Iris pigment epithelial cell (primary cell): ENCODE measurements at places on chromosomes 5 and 9.

DNA sequence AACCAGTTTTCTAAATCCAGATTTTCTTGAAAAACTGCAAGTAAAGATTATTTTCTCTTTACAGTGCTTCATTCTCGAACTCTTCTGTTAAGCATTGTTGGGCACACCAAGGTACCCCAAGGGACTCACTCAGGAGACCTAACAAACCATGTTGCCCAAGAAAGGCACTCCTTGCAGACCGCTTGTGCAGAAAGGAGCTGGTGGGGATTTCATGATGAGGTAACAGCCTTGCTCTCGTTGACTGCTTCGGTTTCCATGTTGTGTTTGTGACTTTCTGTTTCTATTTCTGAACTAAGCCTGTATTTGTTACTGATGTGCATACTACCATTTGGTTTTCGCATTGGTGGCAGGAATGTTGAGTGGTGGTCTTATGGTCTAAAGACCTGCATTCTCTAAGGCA is 266.6 kb upstream of the DAP start:
- DNase-seq = no peak

GRCh38 chr5:54944364-54944763 is 41.0 kb downstream of the ESM1 start:
- peak; percentile 54 for DNase-seq

- peak; percentile 61 for DNase-seq
Observed at GRCh38 chr5:71932655-71933338, 174.5 kb upstream of the MAP1B start.

DNA sequence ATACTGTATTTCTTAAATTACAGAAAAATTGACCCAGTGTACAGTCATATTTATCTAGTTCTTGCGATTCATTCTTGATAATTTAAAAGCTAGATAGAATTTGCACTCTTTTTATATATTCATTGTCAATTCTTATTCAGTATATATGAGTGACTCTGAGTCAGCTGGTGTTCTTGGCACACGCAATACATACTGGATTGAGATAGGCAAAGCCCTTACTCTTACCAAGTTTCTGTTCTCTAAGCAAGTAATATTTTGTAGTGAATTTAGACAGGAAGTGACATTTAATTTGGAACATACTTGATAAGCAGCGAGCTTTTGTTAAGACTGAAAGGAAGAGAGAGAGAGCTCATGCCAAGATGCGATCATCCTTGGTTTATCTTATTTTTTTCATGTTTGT is 57.7 kb downstream of the GPBP1 start:
- peak; percentile 56 for DNase-seq

GRCh38 chr5:135245521-135246499 is 153.2 kb downstream of the MACROH2A1 start:
- peak; percentile 79 for DNase-seq

- DNase-seq = no peak
Observed at GRCh38 chr9:135704483-135704882, 2.5 kb downstream of the KCNT1 start.

DNA sequence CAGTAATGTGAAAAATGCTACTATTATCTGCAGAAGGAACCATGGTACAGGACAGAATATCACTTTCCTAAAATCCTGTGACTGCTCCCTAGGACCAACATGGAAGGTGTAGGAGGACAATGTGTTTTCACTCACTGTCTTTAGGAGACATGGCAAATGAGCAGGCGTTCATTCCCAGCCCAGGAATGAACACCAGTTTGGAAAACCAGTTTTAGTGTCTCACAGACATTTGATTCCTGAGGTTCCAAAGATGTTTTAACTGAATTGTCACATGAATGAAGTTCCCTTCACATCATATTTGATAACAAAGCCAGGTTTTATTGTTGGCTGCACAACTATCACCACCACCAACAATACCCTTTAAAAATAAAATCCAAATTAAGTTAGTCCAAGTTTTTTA is 178.2 kb downstream of the ENC1 start:
- DNase-seq = no peak

- no peak for DNase-seq
Observed at GRCh38 chr5:33549982-33550567, 109.3 kb downstream of the TARS1 start.

DNA sequence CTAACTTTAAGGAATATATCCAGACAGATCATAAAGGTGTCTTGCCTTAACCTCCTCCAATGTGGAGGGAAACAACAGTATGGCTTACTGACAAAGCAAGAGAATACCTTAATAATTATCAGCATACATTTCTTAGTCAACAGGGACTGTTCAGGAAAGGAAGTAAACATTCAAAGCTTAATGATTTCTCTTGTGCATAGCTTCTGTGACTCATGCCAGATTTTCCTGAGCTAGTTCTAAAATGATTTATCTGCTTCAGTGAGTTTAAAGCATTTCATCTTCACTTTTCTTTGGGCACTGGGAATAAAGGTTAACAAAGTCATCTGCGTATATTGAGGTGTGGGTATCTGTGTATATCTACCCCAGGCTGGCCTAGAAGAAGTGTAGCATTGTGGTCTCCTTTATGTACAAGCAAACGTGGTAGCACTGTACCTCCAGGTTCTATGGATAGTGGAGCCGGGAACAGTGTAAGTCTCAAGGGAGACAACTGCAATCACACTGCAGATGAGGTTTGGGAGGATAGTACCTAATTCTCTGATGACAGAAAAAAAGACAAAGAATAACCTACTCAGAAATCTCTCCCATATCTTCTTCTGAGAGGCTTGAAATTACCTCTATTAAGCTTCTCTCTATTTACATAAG is 284.1 kb downstream of the HCN1 start:
- DNase-seq = peak; percentile 45

DNA sequence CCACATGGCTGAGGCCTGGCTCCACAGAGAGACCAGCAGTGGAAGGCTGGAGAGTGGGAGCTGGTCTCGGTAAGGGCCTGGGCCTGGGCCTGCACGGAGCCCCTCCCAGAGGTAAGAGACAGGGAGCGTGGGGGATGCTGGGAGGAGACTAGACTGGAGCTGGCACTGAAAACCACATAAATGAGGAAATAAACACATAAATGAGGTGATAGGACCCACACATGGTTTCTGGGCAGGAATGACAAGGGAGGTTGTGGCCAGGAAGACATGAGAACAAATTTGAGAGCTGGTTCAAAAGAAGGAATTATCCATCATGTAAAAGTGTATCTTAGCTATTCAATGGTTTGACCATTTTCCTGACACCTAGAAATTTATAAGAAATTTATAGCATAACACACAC is 451.7 kb upstream of the DAP start:
- no peak for DNase-seq

DNA sequence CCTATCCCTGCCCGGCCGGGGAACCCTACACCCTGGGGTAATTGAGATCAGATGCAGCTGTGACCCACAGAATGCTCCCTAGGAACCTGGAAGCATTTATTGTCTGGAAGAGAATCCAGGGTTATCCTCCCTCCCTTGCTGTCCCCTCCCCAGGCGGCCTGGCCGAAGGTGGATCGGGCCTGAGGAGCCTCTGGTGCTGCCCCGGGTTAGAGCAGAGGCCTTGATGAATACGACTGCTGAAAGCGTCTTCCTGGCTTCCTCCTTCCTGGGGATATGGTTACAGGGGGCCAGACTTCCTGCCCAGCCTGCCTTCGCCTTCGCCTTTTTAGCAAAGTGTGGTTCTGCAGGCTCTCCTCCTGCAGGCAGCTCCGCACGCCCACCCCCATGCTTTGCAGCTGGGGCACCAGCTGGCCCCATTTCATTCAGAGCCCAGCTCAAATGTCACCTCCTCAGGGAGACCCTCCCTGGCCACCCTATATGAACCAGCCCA is 22.5 kb upstream of the PTGS1 start:
- no peak for DNase-seq

GRCh38 chr5:148735301-148735835 is 81.0 kb upstream of the HTR4 start:
- DNase-seq = peak; percentile 31

DNA sequence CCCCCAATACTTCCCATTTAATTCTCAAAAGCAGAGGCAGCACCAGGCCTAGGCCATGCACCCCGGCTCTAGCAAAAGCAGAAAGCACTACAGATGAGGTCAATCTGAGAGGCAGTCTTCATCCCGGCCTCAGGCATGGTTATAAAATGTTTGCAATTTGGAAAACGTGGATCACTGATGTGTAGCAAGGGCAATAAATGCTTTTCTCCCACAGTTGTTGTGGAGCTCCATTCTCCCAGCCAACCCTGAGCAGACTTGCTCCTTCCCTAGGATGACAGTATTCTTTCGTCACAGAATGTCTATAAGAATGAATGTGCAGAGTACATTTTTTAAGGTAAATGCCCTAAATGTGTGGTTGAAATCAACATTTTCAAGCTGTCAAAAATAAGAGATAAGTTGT is 157.3 kb upstream of the DAPK1 start:
- no peak for DNase-seq

- peak; percentile 80 for DNase-seq
Observed at GRCh38 chr5:128062172-128062746, 21.3 kb upstream of the SLC12A2 start.

DNA sequence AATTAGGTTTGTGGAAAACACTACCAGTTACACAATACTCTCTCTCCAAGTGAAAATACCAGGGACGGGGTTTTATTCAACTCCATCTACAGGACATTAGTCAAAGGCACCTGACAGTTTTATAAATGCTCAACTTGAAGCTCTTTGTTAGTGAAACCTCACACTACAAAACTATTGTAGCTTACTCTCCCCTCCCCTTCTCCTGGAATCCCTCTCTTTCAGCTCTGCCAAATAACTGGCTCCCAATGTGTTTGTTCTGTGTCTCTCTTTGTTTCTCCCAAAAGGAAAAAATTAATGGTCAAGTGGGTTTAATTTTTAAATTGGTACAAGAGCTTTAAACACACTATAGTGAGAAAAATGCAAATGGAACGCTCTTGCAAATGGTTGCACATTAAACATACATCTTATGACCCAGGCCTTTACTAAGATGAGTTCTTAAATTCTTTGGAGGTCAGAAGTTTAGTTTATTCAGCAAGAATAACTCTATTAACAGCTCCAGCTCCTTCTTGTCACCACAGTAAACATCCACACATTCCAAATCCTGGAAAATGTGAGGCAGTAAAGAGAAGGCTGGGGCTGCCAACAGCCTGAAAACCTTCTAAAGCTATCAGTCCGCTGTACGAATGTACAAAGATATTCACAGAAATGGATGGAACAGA is 48.4 kb downstream of the ZNF608 start:
- no peak for DNase-seq

DNA sequence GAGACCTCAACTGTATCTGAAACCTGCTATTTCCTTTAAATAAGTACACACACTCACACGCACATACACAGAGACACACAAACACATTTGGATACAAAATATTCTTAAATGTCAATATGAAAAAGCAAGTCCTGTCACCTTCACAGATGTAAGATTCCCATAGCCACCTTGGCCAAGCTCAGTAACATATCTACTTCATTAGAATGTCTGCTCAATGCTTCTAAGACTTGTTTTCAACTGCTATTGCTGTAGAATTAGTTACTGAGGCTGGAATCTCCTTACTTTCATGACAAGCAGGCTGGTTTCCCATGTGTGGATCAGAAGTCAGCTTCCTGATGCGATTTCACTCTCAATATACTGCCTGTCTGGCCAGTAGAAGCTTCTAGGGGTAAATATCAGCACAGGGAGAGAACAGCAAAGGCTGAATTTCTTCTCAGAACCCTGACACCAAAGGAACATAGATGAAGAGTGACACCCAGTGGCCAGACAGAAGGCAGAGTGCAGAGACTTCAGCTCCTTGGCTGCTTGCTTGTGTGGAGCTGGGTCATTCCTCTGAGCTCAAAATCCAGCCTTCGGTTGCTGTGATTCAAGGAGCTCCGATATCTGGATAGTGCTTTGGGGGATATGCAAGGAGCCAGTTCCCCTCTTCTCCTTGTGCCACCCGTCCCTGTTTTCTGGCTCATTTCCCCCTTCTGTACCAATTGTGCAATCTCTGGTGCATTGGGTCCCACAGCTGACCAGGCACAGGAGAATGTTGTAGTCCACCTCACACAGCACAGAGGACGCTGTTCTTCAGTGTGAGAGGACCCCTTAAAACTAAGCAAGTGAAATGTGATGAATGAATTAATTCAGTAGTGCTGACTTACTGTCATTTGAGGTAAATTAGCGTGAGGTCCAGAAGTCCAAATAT is 26.6 kb upstream of the ABLIM3 start:
- peak; percentile 85 for DNase-seq

- no peak for DNase-seq
Observed at GRCh38 chr9:87263291-87263690, 234.4 kb upstream of the DAPK1 start.

- DNase-seq = no peak
Observed at GRCh38 chr5:140988608-140989007, 22.3 kb downstream of the PCDHAC2 start.

- DNase-seq = no peak
Observed at GRCh38 chr5:149493316-149493715, 57.9 kb downstream of the CSNK1A1 start.

- no peak for DNase-seq
Observed at GRCh38 chr9:133512253-133513213, 12.2 kb downstream of the MYMK start.

DNA sequence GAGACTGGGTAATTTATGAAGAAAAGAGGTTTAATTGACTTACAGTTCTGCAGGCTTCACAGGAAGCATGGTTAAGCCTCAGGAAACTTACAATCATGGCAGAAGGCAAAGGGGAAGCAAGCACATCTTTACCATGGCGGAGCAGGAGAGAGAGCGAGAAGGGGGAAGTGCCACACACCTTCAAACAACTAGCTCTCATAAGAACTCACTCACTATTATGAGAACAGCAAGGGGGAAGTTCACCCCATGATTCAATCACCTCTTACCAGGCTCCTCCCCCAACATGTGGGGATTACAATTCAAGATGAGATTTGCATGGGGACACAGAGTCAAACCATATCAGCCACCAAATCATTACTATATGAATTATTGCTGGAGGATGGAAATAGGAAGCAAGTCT is 30.3 kb upstream of the STX17 start:
- DNase-seq = no peak

GRCh38 chr5:145027286-145027685 is 807.9 kb downstream of the PRELID2 start:
- no peak for DNase-seq
